GF-D8 (cell line): ENCODE measurements at places on chromosomes 2 and 18.

DNA sequence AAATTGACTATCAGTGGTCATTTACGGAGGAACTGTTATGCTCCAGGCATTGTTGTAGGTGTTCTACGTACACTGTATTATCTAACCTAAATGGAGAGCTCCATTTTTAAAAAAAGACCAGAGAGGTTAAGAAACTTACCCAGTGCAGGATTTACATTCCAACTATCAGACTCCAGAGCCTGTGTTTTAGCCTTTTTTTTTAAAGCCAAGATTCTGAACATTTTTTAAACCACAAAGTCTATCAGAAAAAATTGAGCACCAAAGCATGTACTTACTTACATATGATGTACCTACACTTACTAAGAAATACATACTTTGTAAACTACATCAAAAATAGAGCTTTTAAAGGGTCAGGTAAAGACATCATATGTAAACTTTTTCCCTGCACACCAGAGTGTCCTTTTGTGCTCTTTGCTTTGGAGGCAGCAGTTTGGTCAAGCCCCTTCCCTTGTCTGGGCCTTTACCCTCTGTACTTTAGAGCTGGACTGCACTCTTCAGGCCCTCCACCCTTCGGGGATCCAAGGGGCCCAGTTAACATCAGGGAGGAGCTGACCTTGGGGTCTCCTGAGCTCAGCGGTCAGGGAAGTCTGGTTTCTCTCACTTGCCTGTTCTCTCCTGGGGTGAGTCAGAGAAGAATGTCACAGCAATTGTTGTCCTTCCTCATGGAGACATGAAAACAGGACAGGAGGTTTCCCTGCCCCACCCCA, 58.4 kb downstream of the ITGB1BP1 start:
- no peak for DNase-seq

- DNase-seq = no peak
Observed at GRCh38 chr2:73337828-73338227, 44.5 kb upstream of the EGR4 start.

DNA sequence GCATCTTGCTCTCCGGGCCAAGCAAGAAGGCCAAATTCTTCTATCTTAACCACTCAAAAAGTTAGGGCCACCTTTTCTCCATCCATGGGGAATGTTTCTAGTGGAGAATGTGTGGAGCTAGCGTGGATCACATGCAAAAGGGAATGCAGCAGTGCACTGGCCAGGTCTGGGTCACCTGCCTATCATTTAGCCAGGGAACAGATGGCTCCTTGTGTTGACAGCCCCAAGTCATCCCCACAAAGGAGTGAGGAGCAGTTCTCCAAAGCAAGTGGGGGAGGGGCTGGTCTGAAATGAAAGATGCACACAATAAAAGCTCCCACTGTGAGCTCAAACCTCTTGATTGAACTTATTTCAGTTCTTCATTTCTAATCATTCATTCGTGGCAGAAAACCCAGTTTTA, 19.1 kb downstream of the EPB41L3 start:
- DNase-seq = no peak

DNA sequence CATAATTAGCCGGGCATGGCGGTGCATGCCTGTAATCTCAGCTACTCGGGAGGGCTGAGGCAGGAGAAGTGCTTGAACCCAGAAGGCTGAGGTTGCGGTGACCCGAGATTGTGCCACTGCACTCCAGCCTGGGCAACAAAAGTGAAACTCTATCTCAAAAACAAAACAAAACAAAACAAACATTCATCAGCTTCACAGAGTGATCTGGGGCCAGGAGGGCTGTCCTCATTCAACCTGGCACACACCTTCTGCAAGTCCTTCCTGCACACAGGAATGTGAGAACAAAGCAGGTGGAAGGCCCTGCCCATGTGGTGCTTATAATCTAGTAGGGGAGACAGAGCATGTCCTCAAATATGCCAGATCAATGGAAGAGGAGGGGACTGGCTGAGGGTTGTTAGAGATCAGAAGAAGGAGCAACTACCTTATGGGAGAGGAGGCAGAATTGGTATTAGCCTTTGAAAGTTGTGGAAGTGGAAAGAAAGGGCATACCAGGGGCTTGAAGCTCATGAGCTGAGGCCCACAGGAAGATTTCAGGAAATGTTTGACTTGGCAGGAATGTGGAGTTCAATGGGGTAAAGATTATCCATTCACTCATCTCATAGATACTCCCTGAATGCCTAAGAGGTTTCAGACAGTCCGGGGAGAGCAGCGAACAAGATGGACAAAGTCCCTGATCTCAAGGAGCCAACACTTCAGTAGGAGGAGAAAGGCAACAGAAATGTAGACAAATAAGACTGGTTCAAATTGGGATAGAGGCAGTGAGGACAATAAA, 155.3 kb upstream of the SIX3 start:
- no peak for DNase-seq

- no peak for DNase-seq
Observed at GRCh38 chr2:208584378-208584985, 177.9 kb downstream of the PTH2R start.

- no peak for DNase-seq
Observed at GRCh38 chr18:21330122-21330701, 88.2 kb downstream of the GREB1L start.

GRCh38 chr2:149002891-149003740, 35.4 kb upstream of the LYPD6B start:
- no peak for DNase-seq

GRCh38 chr18:41643427-41643826, 311.6 kb upstream of the PIK3C3 start:
- no peak for DNase-seq

DNA sequence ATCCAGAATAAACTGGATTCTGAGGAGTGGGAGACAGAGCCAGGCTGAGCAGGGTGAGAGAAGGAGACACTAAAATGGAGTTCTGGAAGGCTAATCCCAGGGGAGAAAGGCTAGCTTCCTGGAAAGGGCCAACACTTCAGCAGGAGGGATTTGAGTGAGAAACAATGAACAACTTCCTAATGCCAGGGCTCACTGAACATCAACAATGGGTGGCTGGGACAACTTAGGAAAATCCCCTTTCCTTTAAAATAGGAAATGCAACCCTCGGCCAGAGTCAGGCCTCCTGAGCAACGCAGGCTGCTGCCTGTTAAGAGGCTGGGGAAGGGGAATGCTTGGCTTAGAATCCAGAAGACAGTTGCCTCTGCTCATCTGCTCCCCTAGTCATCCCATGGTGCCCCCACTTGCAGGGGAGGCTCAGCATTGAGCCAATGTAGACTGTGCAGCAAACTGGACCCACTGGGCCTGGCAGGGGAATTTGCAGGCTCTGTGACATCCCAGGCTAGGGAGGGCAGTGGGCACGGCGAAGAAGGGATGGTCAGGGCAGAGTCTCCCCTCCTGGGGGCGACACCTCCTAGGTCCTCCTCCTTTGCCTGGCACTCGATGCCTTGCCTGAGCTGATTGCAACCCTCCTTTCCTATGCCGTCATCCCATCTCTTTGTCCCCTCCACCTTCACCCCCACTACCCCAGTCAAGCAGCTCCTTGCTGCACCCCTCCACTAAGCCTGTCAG, 182.5 kb downstream of the TNS1 start:
- DNase-seq = no peak

DNA sequence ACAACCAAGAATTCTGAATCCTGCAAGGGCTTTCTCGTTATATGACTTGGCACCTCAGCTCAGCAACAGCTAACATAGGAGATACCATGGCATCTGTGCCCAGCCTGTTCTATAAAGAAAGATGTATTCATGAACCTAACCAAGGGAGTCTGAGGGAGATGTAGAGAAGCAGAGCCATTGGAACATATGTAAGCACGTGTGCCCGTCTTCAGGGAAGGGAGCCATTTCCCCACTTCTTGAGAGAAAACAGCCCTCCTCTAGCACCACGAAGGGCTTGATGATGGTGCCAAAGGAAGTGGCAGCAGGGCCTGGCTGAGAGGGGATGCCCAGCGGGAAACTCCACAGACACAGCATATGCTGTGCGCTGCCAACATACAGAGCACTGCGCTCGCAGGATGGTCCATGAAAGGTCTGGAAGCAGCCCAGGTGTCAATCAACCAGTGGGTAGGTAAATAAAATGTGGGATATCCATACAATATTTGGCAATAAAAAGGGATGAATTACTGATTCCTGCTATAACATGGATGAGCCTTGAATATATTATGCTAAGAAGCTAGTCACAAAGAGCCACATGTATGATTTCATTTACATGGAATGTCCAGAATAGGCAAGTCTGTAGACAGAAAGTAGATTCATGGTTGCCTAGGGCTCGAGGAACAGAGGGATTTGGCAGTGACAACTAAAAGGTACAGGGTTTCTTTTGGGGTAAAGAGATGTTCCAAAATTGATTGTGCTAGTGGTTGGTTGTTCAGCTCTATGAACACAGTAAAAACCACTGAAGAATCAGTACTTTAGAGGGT, 16.1 kb downstream of the TMEM247 start:
- no peak for DNase-seq

- no peak for DNase-seq
Observed at GRCh38 chr2:176763851-176764404, 448.7 kb upstream of the HNRNPA3 start.

DNA sequence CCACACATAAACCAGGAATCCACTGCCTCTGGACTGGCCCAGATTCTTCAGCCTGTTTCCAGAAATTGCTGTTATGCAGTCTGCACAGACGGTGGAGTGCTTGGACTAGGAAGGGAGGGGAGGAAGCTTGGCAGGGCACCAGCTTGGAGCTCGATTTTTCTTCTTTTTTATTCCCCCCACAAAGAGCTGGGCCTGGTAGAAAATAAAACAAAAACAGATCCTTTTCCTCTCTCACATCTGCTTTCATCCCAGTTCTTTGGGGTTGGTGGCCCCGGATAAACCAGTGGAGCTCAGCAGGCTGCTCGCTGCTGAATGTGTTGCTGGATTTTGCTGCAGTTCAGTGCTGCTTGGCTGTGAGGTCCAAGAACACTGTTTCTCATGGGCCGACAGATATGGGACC, 16.0 kb downstream of the LRRTM1 start:
- no peak for DNase-seq

- DNase-seq = no peak
Observed at GRCh38 chr2:238502956-238503791, 76.4 kb downstream of the ASB1 start.

- no peak for DNase-seq
Observed at GRCh38 chr2:129712676-129712985, 266.8 kb upstream of the RAB6C start.

DNA sequence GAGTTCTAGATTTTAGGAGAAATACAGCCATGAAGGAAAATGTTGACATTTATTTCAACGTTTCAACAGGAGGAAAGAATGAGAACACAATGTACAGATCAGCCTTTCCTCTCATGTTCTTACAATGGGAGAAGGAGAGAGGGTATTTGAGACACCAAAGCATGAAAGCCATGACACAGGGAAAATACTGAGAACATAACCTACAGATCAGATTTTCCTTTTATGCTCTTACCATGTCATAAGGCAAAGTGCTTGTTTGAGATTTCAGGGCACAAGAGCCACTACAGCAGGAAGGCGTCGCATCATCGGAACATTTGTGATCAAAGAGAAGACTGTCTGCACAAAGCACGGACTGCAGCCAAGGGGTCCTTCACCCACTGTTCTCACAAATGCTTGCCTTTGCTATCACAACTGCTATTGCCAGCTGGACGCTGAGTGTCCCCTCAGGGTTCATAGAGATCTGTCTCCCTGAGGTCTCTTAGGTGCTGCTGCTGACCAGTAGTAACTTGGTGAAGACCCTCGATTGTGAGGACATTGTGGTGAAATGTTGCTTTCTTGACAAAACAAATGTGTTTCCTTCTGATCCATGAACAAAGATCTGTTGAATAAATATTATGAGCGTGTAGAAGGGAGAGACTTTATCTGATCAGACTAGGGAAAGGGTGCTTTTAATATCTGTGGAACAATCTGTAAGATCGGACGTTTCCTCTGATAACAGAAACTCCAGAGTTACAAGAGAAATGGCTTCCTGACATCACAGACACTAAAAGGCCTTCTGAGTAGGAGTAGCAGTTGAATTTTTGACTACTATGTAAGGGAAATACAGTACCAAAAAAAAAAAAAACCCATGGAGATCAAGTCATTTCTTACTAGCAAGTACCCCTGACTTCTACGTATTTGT, 6.4 kb upstream of the IL1RL1 start:
- peak; percentile 89 for DNase-seq

DNA sequence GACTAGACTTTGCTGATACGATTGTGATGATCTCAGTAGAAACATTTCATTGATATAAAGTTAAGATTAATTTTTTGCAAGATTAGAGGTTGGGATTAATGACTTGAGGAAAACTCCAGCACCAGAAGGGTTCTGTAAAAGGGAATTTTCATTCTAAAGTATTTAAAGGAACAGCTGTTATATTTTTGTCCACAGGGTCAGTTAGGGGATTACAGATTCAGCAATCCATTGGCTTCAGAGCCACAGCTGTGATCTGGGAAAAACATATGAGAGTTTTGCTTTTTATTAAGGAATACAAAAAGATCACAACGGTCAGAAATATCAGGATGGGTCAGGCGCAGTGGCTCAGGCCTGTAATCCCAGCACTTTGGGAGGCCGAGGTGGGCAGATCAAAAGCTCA, 19.6 kb upstream of the REV1 start:
- no peak for DNase-seq

GRCh38 chr18:73638709-73639108, 508.9 kb downstream of the FBXO15 start:
- DNase-seq = no peak

DNA sequence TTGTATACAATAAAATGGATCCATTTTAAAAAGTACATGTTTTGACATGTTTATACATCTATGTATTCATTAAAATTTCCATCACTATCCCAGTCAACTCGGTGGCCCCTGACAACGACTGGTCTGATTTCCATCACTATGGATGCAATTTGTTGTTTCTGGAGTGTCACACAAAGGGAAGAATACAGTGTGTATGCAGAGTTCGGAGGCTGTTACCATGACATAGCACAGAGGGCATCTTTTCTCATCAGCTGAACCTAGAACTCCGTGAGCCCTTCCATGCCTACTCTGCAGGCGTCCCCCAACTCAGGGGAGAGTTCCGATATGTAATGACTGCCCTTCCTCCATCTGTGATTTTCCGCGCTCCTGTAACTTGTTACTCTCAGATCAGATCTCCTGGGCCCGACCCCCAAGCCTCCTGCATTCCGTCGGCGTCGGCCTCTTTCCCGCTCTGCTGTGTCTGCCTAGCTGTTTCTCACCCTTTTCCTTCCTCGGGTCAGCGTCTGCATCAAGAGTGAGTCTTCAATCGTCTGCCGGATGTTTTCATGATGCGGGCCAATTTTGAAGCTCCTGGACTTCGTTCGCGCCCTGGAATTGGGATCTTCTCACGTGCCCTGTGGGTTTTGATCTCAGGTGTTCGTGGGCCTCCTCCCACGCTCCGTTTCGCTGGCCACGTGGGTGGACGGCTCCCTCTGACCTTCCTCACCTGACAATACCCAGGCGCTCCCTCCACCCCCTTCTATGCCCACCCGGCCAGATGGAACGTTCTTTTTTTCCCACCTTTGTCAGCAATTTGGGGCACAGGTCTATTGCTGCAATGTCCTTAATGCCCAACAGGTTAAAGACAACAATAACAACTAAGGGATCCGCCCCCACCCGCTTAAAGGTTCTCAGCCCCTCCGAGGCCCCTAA, 161.0 kb downstream of the TWIST2 start:
- DNase-seq = no peak

- no peak for DNase-seq
Observed at GRCh38 chr2:152097801-152098495, 896 bp downstream of the CACNB4 start.
